ENCODE measurements at places on chromosomes 4 and X.
A peak's percentile ranks its signal among the peaks of the same experiment; 100 is the strongest.

DNA sequence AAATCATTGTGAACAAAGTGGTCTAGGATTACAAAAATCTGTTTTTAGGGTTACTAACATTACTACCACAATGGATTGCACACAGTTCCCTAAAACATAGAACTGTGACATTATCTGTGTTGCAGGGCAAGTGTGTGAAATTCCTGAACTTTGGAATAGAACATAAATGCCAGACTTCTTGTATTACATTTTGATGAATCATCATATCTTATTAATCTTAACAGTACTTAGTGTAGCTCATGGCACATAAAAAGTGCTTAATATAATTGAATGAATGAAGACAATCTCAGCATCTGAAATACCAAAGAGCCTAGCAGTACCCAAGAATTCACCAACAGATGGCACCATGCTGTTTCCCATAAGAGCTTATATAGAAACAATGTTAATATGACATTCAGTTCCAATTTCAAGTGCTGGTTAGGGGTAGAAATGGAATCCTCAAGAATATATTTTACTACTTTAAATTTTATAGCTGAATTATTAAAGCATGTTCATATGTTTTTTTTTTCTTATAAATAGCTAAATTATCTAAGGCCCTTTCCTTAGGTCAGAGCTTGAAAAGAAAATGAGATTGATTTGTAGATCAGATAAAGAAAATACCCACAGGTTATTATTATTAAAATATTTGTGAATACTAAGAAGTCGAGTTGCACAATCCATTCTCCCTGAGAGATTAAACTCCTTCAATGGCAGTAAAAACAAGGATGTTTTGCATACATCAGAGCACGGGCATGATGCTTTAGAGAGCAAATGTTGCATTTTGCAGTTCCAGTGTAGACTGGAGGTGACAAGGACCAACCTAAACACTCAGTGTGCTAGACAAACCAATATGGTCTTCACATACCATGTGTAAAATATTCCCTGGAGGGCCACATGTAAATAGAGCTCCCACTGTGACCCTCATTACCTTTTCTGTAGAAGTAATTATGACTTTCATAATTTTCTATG is 25.7 kb upstream of the SHISA3 start:
- no peak for DNase-seq

- DNase-seq: no peak
These were observed 46.6 kb upstream of the HS6ST2 start for GRCh38 chrX:133005042-133005441.

DNA sequence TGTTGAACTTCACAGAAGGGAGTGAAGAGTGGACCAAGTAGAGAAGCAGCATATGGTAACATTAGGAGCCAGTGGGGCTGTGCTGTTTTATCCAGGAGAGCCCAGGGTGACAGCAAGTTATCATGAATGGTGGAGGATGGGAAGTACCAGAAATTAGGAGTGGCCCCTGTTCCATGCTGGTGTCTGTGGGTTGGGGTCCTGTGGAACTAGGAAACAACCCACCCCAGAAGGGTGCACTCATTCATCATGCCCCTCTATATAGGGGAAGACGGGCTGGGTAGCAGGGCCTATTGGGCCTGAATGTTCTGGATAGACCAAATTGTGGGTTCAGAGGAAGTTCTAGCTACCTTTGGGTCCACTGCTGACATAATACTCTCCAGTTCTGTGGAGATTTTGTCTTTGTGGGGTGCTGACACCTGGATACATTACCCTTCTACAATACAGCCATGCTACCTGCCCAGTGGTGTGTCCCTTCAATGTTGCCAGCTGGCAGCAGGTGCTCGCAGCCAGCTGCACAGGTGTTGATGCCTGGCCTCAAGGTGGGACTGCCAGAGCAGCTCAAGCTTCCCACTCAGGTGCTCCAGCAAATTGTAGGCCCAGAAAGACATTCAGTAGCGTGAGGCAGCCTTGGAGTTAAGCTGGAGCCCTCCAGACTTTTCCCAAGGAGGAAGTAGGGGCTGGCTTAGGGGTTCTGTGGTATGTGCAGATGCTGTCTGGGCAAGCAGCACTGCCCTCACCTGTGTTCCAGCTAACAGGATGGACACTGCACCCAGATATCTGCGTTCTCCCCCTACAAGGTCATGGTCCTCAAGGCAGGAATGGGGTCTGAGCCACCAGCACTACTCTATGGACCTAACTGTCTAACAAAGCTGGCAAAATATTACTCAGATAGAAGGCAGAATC is 106.5 kb downstream of the NHSL2 start:
- DNase-seq: no peak

DNA sequence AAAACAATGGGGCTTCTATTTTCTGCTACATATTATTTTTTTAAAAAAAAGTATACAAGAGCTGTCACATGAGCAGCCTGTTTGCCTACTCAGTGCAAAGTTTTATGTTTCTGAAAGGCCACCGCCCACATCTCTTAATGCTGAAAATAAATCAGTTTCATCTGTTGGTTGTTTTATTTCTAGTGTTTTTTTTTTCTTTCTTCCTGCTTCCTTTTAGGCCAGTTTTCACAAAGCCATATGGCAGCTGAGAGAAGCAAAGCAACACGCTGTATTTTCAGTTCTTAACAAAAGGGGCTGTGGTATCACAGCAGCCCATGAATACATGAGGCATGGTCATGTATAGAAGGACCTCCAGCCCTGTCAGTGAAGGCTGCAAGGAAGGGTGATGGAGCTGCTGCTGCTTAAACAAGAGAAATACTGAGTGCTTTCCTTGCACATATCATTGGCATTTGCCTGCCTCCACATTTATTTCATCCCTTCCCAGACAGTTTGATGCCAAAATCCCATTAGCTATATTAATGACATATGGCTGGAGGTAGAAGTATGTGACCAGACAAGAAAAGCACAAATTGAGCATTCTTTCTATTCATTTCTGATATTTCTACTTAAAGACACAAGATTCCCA is 172.5 kb downstream of the PCDH18 start:
- no peak for DNase-seq

DNA sequence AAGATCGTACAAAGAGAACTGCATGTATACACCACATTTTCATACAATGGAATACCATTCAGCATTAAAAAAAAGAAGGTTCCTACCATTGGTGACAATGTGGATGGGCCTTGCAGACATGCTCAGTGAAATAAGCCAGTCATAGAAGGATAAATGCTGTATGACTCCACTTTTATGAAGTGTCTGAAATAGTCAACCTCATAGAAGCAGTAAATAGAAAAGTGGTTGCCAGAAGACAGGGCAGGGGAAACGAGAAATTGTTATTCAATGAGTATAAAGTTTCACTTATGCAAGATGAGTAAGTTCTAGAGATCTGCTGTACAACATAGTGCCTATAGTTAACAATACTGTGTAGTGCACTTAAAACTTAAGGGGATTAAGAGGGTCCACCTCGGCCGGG is 257.5 kb upstream of the FTHL17 start:
- no peak for DNase-seq

DNA sequence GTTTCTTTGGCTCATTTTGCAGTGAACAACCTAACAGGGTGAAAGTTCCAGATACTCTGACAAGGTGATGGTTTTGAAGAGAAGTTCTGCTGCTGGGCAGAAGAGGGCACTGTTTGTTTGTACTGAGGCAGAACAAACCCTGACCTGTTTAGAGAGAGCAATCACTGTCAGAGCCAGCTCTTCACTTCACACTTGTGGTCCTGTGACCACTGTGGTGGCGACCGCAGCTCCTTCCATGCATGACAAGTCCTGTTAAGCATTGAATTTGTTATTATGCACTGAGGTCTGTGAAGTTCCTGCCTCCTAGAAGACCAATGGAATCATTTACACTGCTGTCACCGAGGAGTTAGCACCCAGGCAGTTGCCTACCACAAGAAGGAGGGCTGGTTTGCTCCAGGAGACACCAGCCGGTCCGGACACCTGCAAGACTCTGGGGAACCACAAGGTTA is 86.6 kb downstream of the ZNF330 start:
- DNase-seq: peak; percentile 36

DNA sequence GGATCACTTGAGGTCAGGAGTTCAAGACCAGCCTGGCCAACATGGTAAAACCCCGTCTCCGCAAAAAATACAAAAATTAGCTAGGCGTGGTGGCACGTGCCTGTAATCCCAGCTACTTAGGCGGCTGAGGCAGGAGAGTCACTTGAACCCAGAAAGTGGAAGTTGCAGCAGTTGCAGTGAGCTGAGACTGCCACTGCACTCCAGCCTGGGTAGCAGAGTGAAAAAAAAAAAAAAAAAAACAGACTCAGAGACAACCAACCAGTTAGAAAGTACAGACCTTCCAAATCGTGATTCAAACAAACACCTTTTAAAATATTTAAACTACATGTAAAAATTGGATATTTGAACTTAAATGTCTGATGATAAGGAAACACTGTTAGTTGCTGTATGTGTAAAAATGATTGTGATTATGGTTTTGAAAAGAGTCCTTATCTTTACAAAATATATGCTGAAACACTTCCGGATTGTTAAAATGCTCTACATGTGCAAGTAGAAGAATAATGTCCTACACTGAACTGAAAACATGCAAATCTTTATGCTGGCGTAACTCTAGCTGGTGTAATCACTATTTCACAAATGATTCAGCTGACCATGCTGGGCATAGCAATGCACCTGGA is 37.8 kb downstream of the SH3KBP1 start:
- no peak for DNase-seq

DNA sequence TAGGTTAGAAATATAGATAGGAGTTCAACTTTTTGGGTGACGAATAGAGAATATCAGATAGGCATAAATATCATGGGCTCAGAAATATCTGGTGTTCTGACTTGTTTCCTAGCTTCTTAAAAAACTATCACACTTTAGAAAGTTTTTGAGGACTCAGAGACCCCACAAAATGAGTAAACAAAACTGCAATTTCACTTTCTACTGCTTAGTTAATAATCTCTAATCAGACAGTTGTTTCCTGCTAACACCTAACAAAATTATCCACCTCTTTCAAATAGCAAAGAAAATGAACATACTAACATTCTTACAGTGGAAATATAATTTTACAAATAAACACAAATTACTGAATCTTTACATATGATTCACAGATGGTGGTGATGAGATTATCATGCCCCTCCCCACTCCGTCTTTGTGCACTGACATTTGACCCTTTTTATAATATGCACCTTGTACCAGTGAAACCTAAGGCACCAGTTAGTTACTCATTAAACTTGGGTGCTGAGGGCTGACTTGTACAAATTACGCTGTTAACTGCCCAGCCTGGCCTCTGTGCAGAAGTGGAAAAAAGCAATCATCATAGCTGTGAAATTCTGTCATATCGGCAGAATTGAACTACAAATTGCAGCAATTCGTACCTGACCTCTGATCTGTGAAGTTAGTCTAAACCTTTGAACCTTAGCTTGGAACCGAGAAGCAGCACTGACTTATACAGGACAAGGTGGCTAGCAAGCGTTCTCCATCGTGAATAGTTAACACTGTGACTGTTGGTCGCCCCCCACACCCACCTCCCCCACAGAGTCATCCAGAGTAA is 138.7 kb downstream of the CHRNA9 start:
- no peak for DNase-seq

GRCh38 chr4:19026281-19026680 is 1004.7 kb upstream of the LCORL start:
- no peak for DNase-seq

DNA sequence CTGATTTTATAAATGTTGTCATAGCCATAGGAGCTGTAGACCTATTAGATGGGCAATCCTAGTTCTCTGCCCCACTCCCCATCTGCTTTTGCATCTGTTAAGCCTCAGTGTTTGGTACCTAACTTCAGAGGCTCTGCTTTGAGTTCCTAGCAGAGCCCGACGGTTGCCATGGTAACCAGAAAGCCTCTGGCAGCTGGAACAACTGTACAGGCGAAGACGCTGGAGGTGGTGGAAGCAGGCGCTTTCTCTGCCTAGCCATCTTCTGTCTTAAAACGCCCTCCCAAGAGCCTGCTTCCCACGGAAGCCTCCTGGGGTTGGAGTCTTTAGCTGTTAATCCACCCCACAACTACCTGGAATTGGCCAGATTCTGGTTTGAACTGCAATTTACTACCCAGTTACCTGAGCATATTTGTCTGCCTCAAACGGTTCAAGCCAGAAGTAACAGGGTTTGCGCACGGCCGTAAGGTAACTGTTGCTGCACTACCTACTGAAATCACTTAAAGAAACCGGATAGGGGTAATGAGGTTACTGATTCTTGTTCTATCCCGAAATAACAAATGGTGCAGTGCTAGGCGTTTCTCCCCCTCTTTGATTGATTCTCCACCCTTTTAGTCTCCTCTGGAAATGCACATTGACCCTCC is 1.0 kb upstream of the GABRG1 start:
- DNase-seq: no peak

- DNase-seq: no peak
These were observed 83.8 kb downstream of the HS3ST1 start for GRCh38 chr4:11344916-11345315.

GRCh38 chr4:163482190-163482589 is 8.6 kb upstream of the TKTL2 start:
- DNase-seq: no peak

DNA sequence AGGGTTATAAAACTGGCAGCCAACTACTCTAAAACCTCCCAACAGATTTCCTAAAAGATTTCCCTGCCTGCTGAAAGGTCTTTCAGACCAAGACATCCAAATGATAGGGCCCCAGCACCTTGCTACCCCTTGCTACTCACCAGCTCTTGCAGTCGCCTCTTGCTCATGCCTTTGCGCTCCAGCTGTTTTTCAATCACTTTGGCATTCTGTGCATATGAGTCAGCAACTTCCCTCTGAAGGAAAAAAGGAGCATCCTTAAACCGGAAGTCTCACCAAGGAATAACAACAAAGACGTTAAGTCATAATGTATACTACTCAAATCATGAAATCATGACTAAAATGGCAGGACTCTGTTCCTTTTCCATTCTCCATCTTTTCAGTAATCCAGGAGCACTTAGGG is 24.0 kb downstream of the STEEP1 start:
- DNase-seq: no peak

DNA sequence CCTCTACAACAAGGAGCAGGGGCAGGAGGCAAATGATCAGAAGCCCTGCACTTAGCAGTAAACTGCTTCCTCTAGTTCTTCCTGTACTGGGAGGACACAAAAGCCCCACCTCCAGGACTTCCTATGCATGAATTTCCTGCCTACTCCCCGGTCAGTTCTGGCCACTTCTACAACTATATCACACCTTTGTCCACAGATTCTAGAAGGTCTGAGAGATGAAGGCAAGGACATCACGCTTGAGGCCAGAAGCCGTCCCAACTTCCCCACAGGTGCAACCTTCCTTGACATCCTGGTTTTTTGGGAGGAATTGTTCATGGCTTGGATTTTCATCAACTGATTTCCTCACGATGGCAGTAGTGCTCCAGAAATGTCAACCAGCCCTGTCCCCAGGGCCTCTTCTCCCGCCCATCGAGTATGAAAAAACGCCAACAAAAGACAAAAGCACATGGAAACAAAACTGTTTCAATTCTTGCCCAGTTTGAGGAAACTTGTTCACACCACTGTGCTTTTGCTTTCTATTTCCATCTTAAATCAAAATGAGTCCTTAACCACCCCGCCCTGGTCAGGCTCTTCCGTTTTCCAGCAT is 206.5 kb upstream of the STK26 start:
- DNase-seq: peak; percentile 86

DNA sequence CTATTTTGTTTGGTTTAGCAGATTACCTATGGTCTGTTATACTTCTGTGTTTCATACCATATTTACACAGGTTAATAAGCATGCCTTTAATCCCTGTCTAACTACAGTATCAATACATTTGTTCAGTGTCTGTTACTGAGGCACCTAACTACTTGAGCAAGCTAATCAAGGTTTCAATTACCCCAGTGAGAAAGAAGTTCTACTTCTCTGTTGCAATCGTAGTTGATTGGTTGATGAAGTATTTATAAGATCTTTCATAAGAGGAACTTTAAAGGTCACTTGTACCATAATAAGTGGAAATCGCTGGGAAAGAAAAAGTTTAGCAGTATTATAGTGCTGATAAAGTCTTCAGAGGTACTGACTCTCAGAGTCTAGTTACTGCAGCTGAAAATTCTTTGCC is 490.6 kb downstream of the RPA4 start:
- DNase-seq: no peak

Data from T-helper 9 cell (primary cell).